ENCODE measurements at places on chromosomes 6 and 20. TPM values are rescaled to one million over a fixed set of nuclear protein-coding genes. Genes with fewer than 3 reads are reported as not detected.
A peak's percentile ranks its signal among the peaks of the same experiment; 100 is the strongest.

DNA sequence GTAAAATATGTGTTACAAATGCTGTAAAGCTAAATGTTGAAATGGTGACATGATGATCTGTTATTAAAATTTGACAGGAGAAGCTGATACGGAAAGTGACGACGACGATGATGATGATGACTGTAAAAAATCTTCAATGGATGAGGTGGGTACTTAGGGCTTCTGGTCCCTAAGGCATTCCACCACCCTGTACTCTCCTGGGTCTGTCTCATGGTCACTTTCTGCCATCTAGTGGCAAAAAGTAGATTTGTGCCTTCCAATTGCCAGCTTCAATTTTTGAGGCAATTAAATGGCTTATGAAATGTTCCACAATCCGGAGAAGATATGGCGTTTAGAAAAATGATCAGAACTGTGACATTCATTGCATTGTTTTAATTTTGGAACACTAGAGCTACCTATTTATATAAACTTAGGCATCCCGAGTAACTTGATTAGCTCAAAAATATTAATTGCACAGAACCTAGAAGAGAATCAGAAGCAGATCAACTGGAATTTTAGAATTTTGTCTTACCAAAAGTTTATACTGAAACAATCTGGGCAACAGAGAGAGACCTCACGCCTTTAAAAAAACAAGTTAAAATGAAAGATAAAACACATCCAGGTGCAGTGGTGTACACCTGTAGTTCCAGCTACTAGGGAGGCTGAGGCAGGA lies 346.5 kb upstream of the PLCB4 start:
- no peak for DNase-seq
- H3K36me3 ChIP-seq, result no peaks in the 10 kb centered on the region
- H3K27me3 ChIP-seq, result no peaks in the 10 kb centered on the region

GRCh38 chr6:125802943-125803377 lies 12.2 kb downstream of the NCOA7 start:
- no peaks in the 10 kb centered on the region for H3K36me3 ChIP-seq
- H3K27ac ChIP-seq, result peak overlapping the region; percentile 41
- peaks cover 27% of the 10 kb centered on the region for H3K4me1 ChIP-seq
- DNase-seq, result no peak
- H3K27me3 ChIP-seq, result no peaks in the 10 kb centered on the region

GSTA3 gene
- 0.46 TPM for total RNA-seq

SCRT2 gene
- not detected for total RNA-seq

GRCh38 chr20:5113615-5113986 lies 6.2 kb downstream of the PCNA start:
- H3K4me3 ChIP-seq, result peak overlapping the region; percentile 88
- no peaks in the 10 kb centered on the region for H3K27me3 ChIP-seq
- H3K4me1 ChIP-seq, result peaks cover 20% of the 10 kb centered on the region
- peaks cover 61% of the 10 kb centered on the region for H3K36me3 ChIP-seq
- DNase-seq, result no peak
- H3K27ac ChIP-seq, result peak overlapping the region; percentile 98

- H3K27ac ChIP-seq, result peak within 1 kb of the TSS; percentile 33
- peak within 1 kb of the TSS; percentile 71 for H3K4me3 ChIP-seq
- DNase-seq, result peak; percentile 79
- H3K4me1 ChIP-seq, result peaks cover 8% of the 10 kb centered on the region
- peaks cover 15% of the 10 kb centered on the region for H3K27me3 ChIP-seq
Measured at GRCh38 chr6:99349171-99350141, at the start of gene FAXC. FAXC (minus strand) TSS chr6:99349674; CDS start chr6:99349372, 302 bp downstream.

GRCh38 chr6:35955071-35955470 lies 34.2 kb upstream of the SRPK1 start:
- H3K27me3 ChIP-seq, result no peaks in the 10 kb centered on the region
- DNase-seq, result no peak
- no peak overlapping the region for H3K27ac ChIP-seq
- no peak overlapping the region for H3K4me3 ChIP-seq

GRCh38 chr6:155103816-155104366 lies 108.8 kb downstream of the TIAM2 start:
- no peak overlapping the region for H3K4me3 ChIP-seq
- H3K27ac ChIP-seq, result no peak overlapping the region
- no peaks in the 10 kb centered on the region for H3K4me1 ChIP-seq
- no peaks in the 10 kb centered on the region for H3K27me3 ChIP-seq
- H3K36me3 ChIP-seq, result no peaks in the 10 kb centered on the region

DNA sequence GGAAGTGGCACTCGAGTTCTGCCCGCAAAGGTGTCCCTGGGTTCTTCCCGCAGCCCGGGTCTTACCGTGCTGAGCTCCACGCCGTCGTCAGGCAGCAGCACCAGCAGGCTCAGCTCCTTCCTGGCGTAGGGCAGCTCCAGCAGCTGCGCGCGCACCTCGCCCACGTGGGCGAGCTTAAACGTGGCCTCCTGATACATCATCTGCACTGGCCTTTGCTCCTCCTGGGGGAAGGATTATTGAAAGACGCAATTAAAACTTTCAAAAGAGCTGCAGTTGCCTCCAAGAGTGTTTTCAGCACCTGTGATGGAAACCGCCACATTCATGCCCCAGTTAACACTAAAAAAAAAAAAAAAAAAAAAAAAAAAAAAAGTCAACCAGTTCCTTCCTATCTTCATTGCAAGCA lies 11.3 kb downstream of the SERPINB9 start:
- H3K36me3 ChIP-seq, result peaks cover 48% of the 10 kb centered on the region
- H3K27ac ChIP-seq, result no peak overlapping the region
- peaks cover 7% of the 10 kb centered on the region for H3K4me1 ChIP-seq
- no peak for DNase-seq
- no peaks in the 10 kb centered on the region for H3K27me3 ChIP-seq

All from upper lobe of left lung (tissue), 6 donors.